ENCODE measurements at places on chromosomes 16 and 17.

DNA sequence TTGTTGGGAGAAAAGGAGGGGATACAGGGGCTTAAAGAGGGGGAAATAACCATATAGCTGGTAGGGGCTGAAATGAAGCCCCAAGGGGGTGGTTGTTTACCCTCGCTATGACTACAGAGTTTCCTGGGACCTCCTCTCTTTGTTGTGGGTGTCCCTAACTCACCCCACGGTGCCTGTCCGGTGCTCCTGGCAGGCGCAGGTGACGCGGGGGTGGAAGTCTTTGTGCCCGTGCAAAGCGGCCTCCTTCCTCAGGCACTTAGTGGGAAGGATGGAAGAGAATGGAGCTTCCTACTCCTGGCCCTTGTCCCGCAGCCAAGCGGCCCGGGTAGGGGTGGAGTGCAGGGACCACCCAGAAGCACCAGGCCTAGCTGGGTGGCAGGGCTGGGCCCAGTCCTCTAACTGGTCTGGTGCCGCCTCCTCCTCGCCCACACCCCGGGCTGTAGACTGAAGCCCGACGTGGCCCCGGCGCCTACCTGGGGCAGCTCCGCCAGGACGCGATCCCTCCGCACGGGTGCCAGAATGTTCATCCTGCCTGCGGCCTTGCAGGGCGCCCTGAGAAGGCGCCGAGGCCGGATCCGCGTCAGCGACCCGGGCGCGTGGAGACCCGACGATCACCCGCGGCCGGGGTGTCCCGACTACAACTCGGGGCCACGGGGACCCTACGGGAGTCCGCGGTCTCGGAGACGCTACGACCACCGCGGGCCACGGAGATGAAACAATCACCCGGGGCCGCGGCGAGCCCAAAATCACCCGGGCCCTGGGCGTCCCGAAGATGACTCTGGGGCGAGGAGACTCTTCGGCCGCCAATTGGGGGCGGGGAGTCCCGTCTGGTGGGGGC, 709 bp downstream of the RAB34 start:
- DNase-seq: no peak

GRCh38 chr17:72079700-72080099, 41.1 kb upstream of the SOX9 start:
- DNase-seq: no peak

DNA sequence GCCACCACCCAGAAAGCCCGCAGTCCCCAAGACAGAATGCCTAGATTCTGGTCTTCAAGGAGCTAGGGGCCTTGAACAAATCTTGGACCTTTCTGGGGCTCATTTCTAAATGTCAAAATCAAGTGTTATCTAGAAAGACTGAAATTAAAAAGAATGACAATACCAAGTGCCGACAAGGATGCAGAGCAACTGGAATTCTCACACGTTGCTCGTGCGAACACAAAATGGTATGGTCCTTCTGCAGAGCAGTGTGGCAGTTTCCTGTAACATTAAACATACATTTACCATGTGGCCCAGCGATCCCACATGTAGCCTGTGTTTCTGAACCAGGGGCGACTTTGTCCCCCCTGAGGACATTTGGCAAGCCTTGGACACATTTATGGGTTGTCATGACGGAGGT, 137.9 kb downstream of the GAS7 start:
- no peak for DNase-seq

DNA sequence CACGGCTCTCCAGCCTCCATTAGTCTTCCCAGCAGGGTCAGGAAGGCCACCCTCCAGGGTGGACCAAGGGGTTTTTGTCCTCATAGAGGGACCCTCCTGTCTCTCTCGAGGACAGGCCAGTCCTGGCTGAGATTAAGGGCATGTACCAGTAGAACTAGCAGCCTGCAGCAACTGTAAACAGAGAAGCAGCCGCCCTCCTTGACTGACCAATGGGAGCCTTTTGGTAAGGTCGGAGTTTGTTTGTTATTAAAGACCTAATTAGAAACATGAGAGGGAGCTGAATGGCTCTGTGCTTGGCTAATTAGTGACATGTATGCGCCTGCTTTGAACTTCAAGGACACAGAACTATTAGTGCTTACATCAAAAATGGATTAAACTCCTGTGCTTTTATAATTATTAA, 80.0 kb downstream of the CCDC182 start:
- no peak for DNase-seq

DNA sequence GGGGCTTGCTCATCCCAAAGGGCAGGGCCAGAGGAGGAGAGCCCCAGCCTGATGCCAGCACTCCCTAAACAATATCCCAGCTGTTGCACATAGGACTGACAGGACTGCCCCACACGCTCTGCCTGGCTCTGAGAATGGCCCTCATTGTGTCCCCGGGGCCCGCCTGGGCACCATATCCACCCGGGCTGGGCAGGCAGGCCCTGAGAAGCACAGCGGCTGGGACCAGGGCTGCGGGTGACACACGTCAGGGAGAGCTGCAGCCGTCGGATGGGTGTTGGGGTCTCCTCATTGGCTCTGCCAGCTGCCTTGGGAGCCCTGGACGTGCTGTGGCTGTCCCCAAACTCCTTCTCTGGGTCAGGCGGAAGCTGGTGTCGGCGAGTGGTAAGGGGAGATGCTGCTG, 4.2 kb downstream of the BCAR1 start:
- no peak for DNase-seq

DNA sequence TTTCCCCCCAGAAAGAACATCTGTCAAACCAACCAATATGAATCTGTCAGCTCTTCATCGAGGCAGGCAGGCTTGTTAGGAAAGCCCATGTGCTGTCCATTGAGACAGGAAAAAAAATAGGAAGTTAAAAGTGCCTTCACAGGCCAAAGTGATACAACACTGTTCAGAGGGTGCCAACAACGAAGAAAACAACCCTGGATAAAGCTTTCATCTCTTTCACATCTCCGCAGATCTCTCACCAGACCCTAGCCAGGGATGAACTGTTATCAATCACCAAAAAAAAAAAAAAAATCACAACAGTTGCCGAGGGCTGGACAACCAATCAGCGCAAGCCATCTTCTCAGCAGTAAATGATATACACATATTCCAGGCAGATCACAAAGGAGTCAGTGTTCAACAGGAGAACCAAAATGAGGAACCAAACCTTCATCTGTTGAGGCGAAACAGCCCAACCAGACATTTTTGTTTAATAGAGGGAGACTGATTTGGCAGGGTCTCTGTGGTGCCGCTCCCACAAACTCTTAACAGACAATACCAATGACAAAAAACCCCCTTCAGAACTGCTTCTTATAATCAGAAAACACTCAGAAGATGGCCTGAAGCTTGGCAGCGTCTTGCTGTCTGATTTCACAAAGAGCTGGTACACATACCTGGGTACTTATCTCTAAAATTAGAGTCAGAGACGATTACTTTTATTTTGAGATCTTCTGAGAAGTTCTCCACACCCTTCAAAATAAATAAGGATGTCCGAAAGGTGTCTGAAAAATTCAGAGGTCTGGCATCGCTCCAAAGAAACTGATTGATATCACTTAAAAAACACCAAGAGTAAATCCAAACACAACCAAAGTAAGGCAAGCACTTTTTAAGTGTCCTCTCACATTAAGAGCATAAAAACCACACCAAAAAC, 1.8 kb downstream of the MAP3K14 start:
- peak; percentile 45 for DNase-seq

GRCh38 chr17:57636274-57636673, 108.8 kb downstream of the CCDC182 start:
- DNase-seq: no peak

DNA sequence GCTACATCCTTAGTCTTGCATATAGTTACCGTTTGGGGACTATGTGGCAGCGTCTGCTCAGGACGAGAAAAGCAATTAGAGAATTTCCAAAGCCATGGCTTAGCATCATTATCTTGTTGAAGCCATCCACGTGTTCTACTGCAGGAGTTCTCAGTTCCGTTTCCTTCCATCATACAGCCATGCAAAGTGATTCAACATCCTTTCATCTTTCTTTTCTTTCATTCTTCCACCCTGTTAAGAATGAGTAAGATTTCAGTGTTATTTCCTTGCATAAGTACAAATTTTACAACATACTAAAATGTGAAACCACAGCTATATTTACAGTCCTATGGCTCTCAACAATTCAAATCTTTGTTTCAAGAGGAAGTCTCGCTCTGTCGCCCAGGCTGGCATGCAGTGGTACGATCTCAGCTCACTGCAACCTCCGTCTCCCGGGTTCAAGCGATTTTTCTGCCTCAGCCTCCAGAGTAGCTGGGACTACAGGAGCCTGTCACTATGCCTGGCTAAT, 3.8 kb downstream of the MARF1 start:
- no peak for DNase-seq

DNA sequence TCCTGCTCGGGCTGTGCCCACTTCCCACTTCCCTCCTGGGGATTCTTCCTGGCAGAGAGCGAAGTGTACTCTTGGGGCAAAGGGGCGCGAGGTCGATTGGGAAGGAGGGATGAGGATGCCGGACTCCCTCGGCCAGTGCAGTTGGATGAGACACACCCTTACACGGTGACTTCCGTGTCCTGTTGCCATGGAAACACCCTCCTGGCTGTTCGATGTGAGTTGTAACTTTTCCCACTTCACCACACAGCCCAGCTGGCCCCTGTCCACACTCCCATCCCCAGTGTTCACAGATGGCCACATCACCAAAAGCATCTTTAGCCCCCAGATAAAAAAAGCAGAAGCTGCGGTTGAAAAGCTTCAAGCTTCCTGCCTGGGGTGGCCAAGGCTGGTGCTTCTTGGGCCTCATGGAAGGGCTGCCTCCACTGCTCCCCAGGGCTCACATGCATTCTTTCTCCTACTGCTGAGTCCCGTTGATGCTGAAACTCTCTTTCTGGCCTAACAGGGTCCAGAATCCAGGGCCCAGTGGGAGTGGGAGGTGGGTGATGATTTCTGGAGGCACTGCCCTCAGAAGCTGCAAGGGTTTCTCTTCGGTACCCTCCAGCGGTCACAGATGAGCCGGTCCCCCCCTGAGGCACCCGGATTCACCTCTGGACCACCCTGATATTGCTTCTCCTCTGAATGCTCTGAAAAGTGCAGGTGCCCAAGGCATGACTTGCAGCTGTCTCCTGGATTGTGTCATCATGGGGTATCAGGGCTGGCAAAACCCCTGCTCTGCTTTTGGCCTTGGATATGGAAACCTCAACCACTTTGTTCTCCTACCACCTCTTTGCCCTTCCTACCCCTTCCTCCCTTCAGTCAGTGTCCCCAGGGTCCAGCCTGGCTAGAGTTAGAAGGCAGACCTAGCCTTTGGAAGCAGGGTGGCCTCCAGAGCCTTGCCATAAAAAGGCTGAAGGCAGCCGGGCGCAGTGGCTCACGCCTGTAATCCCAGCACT, 2.2 kb upstream of the TRAF4 start:
- DNase-seq: peak; percentile 64

GRCh38 chr17:2400474-2400866, 390 bp downstream of the MNT start:
- peak; percentile 40 for DNase-seq

DNA sequence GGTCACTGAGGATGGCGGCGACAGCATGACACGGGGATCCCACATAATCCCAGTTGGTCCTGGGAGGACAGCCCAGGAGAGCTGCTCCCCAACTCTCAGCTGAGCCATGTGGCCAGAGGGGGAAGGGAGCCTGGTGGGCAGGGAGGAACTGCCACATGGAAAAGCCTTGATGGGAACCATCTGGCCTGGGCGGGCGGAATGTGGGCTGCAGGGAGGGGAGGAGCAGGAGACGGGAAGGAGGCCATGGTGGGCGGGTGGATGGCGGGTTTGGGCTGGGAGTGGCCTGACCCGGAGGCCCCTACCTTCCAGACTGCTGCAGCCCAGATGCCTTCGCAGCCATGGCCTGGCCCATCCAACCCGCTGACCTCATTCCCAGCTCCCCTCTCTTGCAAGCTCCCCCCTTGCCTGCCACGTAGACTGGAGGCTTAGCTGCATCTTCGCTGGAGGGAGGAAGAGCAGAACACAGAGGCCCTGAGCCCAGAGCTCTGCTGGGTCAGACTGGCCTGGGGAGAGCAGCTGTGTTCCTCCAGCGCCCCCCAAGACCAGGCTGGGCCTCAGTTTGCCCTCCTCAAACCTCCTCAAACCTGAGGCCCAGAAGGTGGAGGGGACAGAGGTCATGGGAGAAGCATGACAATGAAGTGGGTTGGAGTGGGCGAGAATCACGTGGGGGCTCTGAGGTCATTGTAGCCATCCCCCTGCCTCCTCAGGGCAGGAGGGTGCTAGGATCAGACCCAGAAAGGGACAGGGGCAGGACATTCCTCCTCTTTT, 8.2 kb upstream of the COL1A1 start:
- DNase-seq: no peak

DNA sequence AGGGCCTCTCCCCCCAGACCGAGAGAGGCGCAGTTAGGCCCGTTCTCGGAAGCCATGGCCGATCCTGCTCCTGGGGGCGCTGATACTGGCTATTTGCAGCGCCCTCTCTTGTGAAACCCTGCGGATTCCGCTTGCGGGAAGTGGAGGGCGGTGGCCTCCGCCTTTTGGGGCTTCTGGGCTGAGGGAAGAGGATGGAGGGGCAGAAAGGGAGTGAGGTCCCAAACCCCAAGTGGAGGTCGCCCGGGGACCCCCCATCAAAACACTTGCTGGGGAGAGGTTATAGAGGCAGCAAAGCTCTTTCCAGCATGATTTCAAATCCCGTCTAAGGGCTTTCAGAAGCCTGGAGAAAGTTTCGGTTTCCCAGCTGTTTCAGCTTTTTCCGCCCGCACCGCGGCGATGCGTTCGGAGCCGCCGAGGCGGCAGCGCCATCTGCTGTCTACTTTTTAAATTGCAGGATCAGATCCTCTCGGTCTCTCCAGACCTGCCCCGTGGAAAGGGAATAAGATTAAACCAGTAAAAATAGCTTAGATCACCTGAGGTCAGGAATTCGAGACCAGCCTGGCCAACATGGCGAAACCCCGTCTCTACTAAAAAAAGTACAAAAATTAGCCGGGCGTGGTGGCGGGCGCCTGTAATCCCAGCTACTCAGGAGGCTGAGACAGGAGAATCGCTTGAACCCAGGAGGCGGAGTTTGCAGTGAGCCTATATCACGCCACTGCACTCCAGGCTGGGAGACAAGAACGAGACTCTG, 15.8 kb downstream of the SNX20 start:
- DNase-seq: peak; percentile 74

GRCh38 chr17:57021226-57021940, 43.5 kb downstream of the SCPEP1 start:
- DNase-seq: no peak

Measured in CD4-positive, alpha-beta T cell treated with Interleukin-15 for 1 hour (primary cell).